ENCODE measurements at places on chromosomes 12 and 14.
A peak's percentile ranks its signal among the peaks of the same experiment; 100 is the strongest.

DNA sequence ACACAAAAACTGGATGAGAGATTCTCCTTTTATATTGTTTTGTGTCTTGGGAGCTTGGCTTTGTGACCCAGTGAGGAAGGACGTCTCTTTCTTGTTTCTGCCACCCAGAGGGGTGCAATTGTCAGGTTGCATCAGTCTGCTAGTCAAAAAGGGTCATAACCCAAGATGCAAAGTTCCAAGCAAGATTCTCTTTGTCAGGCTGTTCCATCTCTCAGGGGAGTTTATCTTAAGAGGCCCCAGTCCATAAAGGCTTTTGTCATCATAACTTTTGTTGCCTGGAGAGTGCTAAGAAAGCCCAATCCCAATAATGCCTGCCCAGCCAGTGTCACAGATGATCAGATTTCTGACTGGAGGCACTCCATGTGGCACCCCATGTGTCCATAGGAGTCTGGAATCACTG lies 444.9 kb downstream of the TRHDE start:
- DNase-seq, result no peak
- H3K27me3 ChIP-seq, result no peaks in the 10 kb centered on the region
- H3K4me3 ChIP-seq, result no peak overlapping the region

DNA sequence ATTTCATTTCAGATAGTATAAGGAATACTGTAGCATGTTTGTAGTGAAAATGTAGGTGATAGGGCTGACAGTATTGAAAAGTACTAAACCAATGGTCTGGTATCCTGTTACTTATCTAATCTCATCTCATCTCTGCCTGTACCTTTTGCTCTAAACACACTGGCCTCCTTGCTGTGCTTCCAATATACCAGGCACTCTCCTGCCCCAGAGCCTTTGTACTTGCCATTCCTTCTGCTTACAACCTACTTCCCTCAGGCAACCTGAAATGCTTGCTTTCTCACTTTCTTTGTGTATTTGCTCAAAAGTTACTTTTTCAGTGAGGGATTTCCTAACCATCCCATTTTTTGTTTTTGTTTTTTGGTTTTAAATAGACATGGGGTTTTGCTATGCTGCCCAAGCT lies 101.9 kb downstream of the PAPLN start:
- no peaks in the 10 kb centered on the region for H3K27me3 ChIP-seq
- DNase-seq, result no peak

DNA sequence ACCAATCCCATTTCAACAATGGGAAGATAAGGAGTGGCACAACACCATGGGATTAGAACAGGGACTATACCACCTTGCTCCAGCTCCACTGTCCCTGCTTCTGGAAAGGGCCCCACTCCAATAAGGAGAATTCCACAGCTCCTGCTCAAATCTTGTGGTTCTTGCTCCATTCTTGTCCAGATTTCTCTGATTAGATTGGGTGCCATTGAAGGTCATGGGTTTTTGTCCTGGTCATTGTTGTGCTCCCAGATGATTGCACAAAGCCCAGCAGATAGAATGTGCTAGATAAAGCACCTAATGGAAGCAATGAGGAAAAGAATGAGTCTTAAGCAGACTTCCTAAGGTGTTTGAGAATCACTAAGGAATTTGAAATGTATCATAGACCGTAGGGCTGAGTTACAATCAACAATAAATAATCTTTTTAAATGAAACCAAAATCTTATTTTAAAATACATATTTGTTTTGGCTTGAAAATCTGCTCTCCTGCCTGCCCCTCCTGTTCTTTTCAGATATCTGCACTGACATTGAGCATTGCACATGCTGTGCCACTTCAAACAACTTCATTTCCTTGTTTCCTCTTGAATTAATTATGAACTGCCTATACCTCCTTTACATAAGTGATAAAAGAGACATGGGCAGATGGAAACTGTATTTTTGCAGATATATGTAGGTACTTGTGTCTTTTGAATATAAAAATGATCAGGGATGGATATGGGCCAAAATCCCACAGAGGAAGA lies 115.9 kb downstream of the FGD4 start:
- peaks cover 2% of the 10 kb centered on the region for H3K4me1 ChIP-seq
- no peaks in the 10 kb centered on the region for H3K36me3 ChIP-seq
- no peaks in the 10 kb centered on the region for H3K27me3 ChIP-seq
- H3K27ac ChIP-seq, result no peak overlapping the region
- DNase-seq, result no peak
- no peak overlapping the region for H3K4me3 ChIP-seq

GRCh38 chr12:131550121-131550520 lies 160.8 kb upstream of the SFSWAP start:
- no peaks in the 10 kb centered on the region for H3K36me3 ChIP-seq
- no peaks in the 10 kb centered on the region for H3K4me1 ChIP-seq
- no peak overlapping the region for H3K4me3 ChIP-seq
- DNase-seq, result no peak
- H3K27ac ChIP-seq, result no peak overlapping the region

- no peak overlapping the region for H3K4me3 ChIP-seq
- DNase-seq, result no peak
- no peaks in the 10 kb centered on the region for H3K4me1 ChIP-seq
- no peak overlapping the region for H3K27ac ChIP-seq
These were observed 449.9 kb downstream of the LRIG3 start for GRCh38 chr12:58470266-58471010.

DNA sequence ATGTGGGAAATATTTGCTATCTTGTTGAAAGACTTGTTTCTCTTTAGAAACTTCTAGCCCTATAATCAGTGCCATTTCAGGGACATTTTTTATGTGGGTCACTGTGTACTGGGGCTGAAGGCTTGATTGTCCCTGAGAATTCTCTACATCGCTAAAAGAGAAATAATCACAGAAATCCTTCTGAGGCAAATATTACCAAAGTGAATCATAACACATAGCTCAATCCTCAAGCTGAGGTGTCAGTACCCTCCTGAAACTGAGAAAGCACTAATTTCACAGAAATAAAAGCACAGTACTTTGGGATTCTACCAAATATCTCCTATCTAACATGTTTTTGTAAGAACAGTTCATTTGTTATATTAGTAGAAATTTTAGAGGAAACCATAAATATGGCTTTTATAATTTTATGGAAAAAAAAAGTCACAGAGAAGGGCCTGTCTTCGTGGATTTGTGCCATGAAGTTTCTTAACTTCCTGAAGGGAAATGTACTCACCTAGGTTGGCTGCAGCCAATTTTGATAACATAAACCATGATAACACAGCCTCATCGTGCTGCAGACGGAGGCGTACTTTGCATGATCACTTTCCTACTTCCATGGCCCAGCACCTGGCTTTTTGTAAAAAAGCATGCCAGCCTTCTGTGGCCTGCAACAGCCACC lies 163.7 kb upstream of the HIF1A start:
- H3K4me3 ChIP-seq, result no peak overlapping the region
- H3K27me3 ChIP-seq, result no peaks in the 10 kb centered on the region
- H3K4me1 ChIP-seq, result peaks cover 31% of the 10 kb centered on the region
- H3K36me3 ChIP-seq, result no peaks in the 10 kb centered on the region
- peak overlapping the region; percentile 7 for H3K27ac ChIP-seq

DNA sequence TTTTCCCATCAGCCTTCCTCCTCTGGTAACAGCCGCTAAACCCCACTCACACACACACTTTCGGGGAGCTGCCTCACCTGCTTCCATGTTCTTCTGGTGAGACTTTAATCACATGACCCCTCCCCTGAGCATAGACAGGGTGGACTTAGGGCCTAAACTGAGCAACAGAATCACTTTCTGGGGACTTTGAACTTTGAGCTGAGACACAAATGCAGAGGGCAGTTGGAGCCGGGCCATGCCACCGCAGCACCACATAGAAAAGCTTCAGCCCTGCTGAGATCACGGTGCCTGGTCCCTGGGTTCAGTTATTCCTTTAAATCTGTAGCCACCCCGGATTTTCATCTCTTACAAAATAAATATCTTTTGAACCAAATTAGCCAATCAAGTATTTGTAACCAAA lies 18.4 kb upstream of the MAP3K9 start:
- H3K4me1 ChIP-seq, result peaks cover 2% of the 10 kb centered on the region
- H3K27me3 ChIP-seq, result no peaks in the 10 kb centered on the region
- no peak overlapping the region for H3K27ac ChIP-seq
- H3K36me3 ChIP-seq, result no peaks in the 10 kb centered on the region
- DNase-seq, result no peak

- DNase-seq, result peak; percentile 56
- H3K27ac ChIP-seq, result no peak overlapping the region
- H3K4me3 ChIP-seq, result peak overlapping the region; percentile 45
- H3K36me3 ChIP-seq, result peaks cover 17% of the 10 kb centered on the region
- H3K27me3 ChIP-seq, result no peaks in the 10 kb centered on the region
- peaks cover 2% of the 10 kb centered on the region for H3K4me1 ChIP-seq
These were observed 71.9 kb upstream of the GNPNAT1 start for GRCh38 chr14:52863334-52863700.

DNA sequence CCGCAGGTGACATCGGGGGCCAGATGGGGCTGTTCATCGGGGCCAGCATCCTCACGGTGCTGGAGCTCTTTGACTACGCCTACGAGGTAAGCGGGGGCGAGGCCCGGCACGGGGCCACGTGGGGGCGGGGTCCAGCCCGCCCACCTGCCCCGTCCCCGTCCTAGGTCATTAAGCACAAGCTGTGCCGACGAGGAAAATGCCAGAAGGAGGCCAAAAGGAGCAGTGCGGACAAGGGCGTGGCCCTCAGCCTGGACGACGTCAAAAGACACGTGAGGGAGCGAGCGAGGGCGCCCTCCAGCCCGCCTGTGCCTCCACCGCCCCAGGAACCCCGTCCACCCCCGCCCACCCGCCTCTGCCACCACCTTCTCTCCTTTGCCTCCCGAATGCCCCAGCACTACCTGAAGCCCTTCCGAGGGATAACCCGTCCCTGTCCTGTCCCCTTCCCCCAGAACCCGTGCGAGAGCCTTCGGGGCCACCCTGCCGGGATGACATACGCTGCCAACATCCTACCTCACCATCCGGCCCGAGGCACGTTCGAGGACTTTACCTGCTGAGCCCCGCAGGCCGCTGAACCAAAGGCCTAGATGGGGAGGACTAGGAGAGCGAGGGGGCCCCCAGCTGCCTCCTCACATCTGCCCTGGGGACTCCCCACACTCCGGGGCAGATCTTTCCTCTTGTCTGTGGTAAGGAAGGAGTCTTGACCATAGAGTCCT lies 3.9 kb upstream of the SMARCD1 start:
- H3K27me3 ChIP-seq, result no peaks in the 10 kb centered on the region
- no peaks in the 10 kb centered on the region for H3K36me3 ChIP-seq
- H3K27ac ChIP-seq, result no peak overlapping the region
- H3K4me1 ChIP-seq, result peaks cover 10% of the 10 kb centered on the region

DNA sequence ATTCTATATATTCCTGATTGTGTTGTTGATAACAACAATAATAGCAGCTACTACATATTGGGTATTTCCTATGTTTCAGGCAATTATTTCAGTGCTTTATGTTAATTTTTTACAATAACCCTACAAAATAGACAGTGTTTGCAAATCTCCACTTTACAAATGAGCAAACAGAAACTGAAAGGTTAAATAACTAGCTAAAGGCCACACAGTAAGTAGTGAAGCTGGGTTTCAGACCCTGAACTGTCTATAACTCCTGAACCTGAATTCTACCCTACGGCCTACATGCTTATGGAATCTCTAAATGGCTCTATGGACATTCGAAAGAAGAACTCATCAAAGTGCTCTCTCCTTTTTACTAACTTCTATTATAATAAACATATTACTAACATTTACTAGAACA lies 19.7 kb upstream of the NUDT4 start:
- H3K27ac ChIP-seq, result no peak overlapping the region
- peaks cover 3% of the 10 kb centered on the region for H3K4me1 ChIP-seq
- DNase-seq, result no peak
- no peaks in the 10 kb centered on the region for H3K27me3 ChIP-seq
- H3K4me3 ChIP-seq, result no peak overlapping the region

- H3K36me3 ChIP-seq, result no peaks in the 10 kb centered on the region
- peaks cover 75% of the 10 kb centered on the region for H3K27me3 ChIP-seq
- peak; percentile 55 for DNase-seq
- peak overlapping the region; percentile 73 for H3K4me3 ChIP-seq
- no peak overlapping the region for H3K27ac ChIP-seq
These were observed 4.5 kb downstream of the DHH start for GRCh38 chr12:49089821-49090773.

GRCh38 chr14:59346796-59347510 lies 118.2 kb downstream of the GPR135 start:
- no peak overlapping the region for H3K4me3 ChIP-seq
- H3K27me3 ChIP-seq, result no peaks in the 10 kb centered on the region
- DNase-seq, result peak; percentile 40
- H3K4me1 ChIP-seq, result peaks cover 8% of the 10 kb centered on the region
- H3K27ac ChIP-seq, result no peak overlapping the region

GRCh38 chr14:38211255-38211735 lies 3.6 kb downstream of the SSTR1 start:
- no peaks in the 10 kb centered on the region for H3K36me3 ChIP-seq
- DNase-seq, result peak; percentile 31
- peaks cover 34% of the 10 kb centered on the region for H3K27me3 ChIP-seq
- H3K27ac ChIP-seq, result no peak overlapping the region
- H3K4me3 ChIP-seq, result no peak overlapping the region
- H3K4me1 ChIP-seq, result peaks cover 35% of the 10 kb centered on the region

DNA sequence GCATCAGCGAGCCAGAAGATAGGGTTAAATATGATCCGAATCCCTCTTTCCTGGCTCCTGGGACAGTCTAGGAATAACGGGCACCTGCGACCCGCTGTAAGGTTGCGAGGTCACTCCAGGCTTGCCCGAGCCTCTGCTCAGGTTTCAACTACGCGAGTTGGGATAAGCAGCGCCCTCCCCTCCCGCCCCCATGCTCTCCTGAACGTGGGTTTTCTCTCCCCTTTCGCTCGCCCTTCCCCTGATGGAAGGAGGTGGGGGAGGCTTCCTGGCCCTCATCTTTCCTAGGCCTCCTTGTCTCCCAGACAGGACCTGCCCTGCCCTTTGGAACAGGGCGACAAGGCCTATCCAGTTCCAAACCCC lies 753 bp upstream of the ATP5MC2 start:
- H3K27me3 ChIP-seq, result no peaks in the 10 kb centered on the region
- peaks cover 14% of the 10 kb centered on the region for H3K36me3 ChIP-seq
- peak; percentile 44 for DNase-seq
- peaks cover 13% of the 10 kb centered on the region for H3K4me1 ChIP-seq

DNA sequence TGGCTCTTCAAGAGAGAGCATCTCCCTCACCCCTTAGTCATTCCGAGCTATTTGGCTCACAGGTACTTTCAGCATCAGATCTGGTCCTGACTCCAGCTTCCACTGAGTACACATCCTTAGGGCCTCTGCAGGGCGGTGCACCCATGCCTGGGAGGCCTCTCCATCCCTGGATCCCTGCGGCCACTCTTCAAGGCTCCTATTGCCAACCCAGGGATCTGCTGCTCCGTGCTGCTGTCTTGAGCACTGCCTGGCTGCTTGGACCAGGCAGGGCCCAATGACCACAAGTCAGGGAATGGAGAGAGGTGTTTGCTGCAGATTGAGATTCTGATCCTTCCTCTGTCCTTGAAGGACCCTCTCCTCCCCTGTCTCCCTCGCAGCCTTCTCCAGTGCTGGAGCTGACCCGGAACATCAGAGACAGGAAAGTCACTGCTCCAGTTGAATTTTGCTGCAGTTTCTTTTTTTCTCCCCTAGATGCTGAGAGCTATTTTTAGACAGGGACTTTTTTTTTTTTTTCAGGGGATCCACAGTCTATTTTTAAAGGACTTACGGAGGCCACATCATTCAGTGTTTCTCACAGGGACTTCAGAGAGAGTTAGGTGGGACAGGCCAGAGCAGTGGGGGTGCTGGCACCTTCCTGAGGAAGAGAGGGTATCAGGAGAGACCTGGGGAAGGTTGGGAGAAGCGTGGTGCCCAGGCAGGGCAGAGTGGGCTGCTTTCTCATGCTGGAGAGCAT lies 50.1 kb upstream of the KCNA1 start:
- H3K4me1 ChIP-seq, result peaks cover 1% of the 10 kb centered on the region
- peaks cover 56% of the 10 kb centered on the region for H3K27me3 ChIP-seq
- no peak overlapping the region for H3K27ac ChIP-seq
- DNase-seq, result peak; percentile 6

Measured in mesenchymal stem cell (in vitro differentiated cells and primary cell).